ENCODE measurements at places on chromosomes 4 and X.

GRCh38 chrX:124208660-124209059 is 123.8 kb upstream of the TEX13D start:
- no peak for DNase-seq

DNA sequence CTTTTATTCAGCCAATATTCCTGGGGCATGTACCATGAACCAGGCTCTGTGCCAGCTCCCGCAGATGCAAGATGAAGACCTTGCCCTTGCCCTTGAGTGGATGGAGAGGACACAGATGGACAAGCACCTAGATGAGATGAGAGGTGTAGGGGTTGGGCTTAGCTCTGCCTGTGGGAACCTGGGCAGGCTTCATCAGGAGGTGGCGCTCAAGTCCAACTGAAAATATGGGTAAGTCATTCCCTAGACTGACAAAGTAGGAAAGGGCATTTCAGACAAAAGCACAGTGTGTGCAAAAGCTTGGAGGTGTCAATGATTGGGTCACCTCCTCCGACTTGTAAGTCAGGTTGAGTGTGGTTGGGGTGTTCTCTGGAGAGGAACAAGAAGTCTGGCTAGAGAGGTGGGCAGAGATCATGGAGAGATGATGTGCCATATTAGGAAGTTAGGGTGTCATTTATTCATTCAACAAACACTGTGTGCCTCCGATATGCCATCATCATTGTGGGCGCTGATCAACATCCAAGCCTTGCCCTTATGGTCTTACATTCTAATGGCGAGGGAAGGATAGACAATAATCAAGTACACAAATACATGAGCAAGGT is 64.6 kb downstream of the ANAPC4 start:
- DNase-seq: no peak

- no peak for DNase-seq
These were observed 6.2 kb downstream of the AFF1 start for GRCh38 chr4:86940920-86941460.

- DNase-seq: no peak
These were observed 49.6 kb downstream of the ZFYVE28 start for GRCh38 chr4:2368746-2369437.

DNA sequence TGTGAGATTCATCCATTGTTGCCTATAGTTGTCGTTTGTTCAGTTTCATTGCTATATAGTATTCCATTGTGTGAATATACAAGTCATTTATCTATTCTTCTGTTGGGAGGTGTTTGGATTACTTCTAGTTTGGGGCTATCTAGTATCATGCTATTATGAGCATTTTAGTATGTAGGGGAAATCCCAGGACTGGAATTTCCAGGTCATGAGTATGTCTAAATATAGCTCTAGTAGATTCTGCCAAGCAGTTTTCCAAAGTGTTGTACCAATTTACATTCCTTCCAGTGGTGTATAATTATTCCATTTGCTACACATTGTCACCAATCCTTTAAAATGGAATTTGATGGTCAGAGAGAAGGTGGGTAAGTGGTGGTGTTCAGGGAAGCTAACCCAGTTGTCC is 30.1 kb downstream of the EGFL6 start:
- DNase-seq: no peak

- no peak for DNase-seq
These were observed 218.4 kb upstream of the BMP3 start for GRCh38 chr4:80812145-80812544.

GRCh38 chrX:153063315-153063714 is 7.0 kb downstream of the PNMA3 start:
- no peak for DNase-seq

GRCh38 chr4:32140636-32141035 is 1420.5 kb downstream of the PCDH7 start:
- DNase-seq: no peak

DNA sequence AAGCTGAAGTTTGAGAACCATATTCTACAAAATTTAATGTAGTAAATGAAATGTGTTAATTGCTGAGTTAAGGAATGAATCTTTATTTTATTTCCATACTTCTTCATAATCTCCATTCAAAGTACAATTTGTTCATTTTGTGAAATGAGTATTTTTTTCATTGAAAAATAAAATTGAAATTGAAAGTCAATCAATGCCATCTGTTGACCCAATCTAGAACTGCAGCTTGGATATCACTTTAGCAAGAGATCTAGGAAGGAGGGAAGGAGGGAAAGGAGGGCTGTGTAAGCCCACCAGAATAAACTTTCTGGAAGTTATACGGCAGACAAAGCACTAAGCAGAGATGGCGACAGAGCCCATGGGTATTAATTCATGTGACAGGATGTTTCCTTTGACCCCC is 128.4 kb downstream of the ZMAT1 start:
- peak; percentile 3 for DNase-seq

- no peak for DNase-seq
These were observed 11.8 kb upstream of the MAN2B2 start for GRCh38 chr4:6562931-6563901.

DNA sequence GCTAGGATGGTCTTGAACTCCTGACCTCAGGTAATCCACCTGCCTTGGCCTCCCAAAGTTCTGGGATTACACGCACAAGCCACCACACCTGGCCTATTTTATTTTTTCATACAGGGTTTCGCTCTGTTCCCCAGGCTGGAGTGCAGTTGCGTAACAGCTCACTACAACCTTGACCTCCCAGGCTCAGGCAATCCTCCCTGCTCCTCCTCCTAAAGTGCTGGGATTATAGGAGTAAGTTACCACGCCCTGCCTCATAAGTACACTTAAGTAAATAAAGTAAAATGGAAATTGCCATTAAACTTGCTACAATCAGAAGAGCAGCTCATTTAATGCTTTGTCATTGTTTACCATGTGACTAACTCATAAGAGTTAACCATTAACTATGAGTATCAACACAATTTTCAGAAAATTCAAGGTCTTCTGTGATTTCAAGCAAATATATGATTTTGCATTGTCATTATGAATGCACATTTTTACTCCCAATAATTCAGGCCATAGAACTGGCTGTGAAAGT is 12.3 kb downstream of the UGDH start:
- peak; percentile 71 for DNase-seq

- no peak for DNase-seq
These were observed 531.8 kb downstream of the GLUD2 start for GRCh38 chrX:121579016-121579760.

DNA sequence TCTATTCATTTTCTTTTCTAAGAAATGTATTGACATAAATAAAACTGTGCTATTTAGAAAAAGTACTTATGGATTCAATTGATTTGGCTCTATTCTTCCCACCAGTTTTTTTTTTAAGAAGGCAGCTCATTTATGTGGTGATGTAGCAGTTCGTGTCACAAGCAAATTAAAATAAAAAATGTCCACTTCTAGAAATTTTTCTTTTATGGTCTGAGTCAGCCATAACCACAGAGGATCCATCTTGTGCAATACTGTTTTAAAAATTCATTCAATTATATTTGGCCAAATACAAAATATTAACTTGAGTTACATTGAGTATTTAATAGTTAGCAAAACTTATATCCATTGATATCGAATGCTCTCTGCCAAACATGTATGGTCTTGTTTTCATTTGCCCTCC is 207.9 kb upstream of the FAT1 start:
- no peak for DNase-seq

DNA sequence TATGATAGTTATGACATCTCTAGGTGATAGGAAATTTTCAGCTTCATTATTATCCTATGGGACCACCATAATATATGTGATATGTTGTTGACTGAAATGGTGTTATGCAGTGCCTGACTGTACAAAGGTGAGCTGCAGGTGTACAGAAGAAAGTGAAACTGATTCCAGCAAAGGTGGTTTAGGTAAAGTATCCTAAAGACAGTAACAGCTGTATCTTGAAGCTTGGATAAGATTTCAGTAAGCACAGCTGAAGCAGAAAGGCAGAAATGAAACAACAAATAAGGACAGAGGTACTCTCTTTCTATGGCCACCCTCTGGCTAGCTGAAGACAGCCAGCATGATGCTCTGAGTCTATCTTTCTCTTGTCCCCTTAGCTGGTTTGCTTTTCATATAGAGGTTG is 30.0 kb upstream of the PGK1 start:
- DNase-seq: no peak

DNA sequence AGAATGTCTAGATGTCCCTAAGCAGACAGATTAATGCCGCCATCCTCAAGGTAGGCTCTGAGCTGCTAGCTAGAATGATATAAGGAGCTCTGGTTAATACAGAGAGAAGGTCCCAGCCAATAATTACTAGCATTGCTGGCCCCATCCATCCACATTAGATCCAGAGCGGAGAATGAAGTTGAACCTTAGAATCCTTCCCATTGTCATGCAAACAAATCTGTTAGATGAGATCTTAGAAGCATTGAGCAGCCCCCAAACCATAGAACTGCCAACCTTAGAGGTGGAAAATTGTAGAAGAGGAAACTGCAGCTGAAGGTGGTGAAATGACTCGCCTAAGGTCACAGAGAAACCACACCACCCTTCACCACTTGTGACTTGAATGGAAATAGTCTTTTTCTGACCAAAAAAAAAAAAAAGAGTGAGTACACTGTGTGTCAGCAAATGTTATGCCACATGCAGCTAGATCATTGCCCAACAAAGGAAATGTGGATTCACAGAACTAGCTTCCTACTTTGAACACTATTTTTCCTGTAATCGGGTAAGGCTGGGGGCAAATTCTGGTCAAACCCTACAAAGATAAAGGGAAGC is 162.1 kb downstream of the SMIM20 start:
- DNase-seq: no peak

GRCh38 chr4:97761445-97762114 is 381.7 kb downstream of the STPG2 start:
- DNase-seq: no peak

DNA sequence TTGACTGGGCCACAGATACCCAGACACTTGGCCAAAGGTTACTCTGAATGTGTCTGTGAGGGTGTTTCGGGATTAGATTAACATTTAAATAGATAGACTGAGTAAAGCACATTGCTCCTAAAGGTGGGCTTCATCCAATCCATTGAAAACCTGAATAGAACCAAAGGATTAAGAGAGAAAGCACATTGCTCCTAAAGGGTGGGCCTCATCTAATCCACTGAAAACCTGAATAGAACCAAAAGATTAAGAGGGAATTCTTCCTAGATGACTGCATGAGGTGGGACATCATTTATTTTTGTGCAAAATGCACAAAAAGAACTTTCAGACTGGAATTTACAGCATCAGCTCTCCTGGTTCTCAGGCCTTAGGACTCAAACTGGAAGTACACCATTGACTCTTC is 351.2 kb upstream of the PCDH10 start:
- DNase-seq: no peak

DNA sequence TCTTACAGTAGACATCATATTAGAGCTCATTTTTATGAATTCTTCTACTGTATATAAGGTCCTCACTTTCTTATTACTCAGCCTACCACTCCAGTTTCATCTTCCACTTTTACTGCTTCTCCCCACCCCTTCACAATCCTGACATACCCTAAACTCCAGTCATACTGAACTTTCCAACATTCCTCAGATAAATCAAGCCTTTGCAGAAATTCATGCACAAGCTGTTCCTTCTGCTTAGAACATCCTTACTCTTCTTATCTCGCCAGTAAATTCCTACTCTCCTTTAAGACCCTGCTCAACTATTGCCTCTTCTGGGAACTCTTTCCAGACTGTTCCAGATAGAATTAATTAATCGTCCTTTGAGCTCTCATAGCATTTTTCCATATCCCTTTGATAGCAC is 24.8 kb downstream of the RTL9 start:
- DNase-seq: no peak

- no peak for DNase-seq
These were observed 73.4 kb downstream of the GPC3 start for GRCh38 chrX:133911825-133912495.

GRCh38 chr4:53119680-53120079 is 246.2 kb downstream of the SCFD2 start:
- DNase-seq: no peak

GRCh38 chr4:38675146-38676121 is 11.4 kb downstream of the KLF3 start:
- DNase-seq: peak; percentile 94

DNA sequence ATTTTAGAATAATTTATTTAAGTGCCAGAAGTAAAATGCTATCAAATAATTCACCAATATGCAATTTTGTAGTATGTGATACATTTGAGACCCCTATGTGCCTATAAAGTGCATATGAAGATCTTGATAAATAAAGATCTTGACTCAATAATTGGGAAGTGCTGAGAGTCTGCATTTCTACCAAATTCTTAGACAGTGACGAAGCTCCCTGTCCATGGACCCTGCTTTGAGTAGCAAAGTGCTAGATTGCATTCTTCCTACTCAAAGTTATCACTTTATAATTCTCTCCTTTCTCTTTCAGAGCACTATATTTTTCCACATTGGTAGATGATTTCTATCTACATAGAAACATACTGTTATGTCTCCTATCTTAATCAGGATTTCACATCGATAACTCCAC is 1393.9 kb downstream of the ARAP2 start:
- DNase-seq: no peak

GRCh38 chrX:105645667-105646357 is 176.5 kb upstream of the NRK start:
- DNase-seq: no peak

DNA sequence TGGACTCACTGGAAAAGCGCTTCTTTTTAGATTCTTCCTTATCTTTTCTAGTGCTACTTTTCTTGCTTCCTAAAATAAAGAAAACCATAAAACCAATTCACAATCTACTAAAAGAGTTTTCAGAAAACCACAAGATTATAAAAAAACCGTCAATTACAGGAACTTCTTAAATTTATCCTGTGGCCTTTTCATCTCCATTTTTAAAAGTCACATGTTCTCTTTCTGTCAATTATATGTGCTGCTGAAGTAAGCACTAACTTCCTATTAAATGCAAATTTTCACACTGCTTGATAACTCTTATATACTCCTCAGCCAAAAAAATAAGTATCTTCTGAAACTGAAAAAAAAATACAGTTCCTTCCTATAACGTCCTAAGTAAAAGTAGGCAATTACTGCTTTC is 32.8 kb downstream of the CENPC start:
- no peak for DNase-seq

DNA sequence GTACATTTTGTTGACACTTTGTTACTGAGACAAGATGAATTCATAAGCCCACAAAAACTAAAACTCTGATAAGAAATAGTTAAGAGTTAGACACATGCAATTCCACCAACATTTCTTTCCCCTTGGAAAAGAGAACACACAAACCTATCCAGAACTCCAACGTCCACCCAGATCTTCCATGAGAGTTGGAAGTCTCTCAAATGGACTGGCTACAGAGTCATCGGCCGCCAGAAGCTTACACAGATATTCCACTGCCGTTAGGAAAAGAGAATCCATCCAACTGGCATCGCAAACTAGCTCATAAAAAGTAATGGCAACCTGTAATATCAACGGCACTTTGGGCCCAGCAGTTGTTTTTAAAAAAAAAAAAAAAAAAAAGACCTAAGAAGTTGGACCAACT is 114.7 kb downstream of the PRKX start:
- DNase-seq: no peak
